ENCODE measurements at places on chromosomes 2 and 18. TPM values are rescaled to one million over a fixed set of nuclear protein-coding genes. Genes with fewer than 3 reads are reported as not detected.

SMPD4 gene
- 41.1 TPM for total RNA-seq

MYL1 gene
- total RNA-seq: not detected

EIF2AK2 gene
- total RNA-seq: 29.6 TPM

CLEC4F gene
- not detected for total RNA-seq

INHBB gene
- total RNA-seq: 0.16 TPM

MEP1B gene
- not detected for total RNA-seq

ADAM17 gene
- 44.3 TPM for total RNA-seq

GRCh38 chr2:107466984-107467773 lies 359.5 kb upstream of the RGPD4 start:
- no peak overlapping the region for H3K4me3 ChIP-seq
- H3K36me3 ChIP-seq: no peaks in the 10 kb centered on the region
- no peak overlapping the region for H3K27ac ChIP-seq
- no peak for DNase-seq
- H3K4me1 ChIP-seq: no peaks in the 10 kb centered on the region

GRCh38 chr2:149160701-149161217 lies 122.3 kb downstream of the LYPD6B start:
- H3K4me1 ChIP-seq: peaks cover 3% of the 10 kb centered on the region
- no peak overlapping the region for H3K4me3 ChIP-seq
- DNase-seq: no peak
- H3K27me3 ChIP-seq: no peaks in the 10 kb centered on the region
- no peak overlapping the region for H3K27ac ChIP-seq
- H3K36me3 ChIP-seq: no peaks in the 10 kb centered on the region

GRCh38 chr2:192216336-192216735 lies 21.6 kb upstream of the TMEFF2 start:
- no peaks in the 10 kb centered on the region for H3K27me3 ChIP-seq
- H3K4me1 ChIP-seq: no peaks in the 10 kb centered on the region
- H3K27ac ChIP-seq: no peak overlapping the region
- no peak overlapping the region for H3K4me3 ChIP-seq
- no peaks in the 10 kb centered on the region for H3K36me3 ChIP-seq
- DNase-seq: no peak

DNA sequence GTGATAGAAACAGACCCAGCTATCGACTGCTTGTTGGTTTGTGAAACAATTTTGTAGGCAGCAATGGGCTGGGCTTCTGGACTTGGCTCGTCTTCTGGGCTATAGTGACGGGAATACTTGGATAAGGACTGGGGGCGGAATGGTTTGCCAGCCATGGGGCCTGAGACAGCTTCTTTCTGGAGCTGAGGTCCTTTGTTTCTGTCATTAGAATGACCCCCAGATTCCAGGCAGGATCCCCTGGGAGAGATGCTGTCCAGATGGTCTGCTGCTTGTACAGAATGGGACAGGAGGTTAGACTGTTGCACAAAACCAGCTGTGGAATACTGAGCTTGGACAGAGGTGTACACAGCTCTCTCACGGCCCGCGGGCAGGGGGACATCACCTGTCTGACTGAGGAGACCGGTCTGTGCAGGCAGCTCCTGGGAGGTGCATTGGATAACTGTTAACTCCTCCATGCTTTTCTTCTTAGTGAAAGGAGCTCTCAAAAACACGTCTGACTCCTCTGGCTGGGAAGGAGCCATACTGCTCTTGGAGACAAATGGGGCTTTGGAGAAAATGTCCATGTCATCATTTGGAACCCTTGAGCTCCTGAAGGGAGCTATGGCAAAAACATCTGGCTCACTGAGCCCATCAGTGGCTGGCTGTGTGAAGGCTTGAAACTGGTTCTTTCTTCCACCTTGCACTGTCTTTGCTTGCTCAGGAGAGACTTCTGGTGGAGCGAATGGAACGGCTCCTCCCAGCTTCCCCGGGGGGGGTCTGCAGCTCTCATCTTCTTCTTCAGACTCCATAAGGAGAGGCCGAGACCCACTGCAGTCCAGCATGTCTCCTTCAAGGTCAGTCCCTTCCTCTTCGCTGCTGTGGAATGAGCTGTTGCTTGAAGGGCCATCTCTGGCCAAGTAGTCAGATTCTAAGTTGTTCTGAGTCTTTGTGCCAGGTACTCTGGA lies 28.6 kb upstream of the NFU1 start:
- no peak for DNase-seq
- H3K27me3 ChIP-seq: no peaks in the 10 kb centered on the region
- no peak overlapping the region for H3K27ac ChIP-seq
- peaks cover 12% of the 10 kb centered on the region for H3K36me3 ChIP-seq

DNA sequence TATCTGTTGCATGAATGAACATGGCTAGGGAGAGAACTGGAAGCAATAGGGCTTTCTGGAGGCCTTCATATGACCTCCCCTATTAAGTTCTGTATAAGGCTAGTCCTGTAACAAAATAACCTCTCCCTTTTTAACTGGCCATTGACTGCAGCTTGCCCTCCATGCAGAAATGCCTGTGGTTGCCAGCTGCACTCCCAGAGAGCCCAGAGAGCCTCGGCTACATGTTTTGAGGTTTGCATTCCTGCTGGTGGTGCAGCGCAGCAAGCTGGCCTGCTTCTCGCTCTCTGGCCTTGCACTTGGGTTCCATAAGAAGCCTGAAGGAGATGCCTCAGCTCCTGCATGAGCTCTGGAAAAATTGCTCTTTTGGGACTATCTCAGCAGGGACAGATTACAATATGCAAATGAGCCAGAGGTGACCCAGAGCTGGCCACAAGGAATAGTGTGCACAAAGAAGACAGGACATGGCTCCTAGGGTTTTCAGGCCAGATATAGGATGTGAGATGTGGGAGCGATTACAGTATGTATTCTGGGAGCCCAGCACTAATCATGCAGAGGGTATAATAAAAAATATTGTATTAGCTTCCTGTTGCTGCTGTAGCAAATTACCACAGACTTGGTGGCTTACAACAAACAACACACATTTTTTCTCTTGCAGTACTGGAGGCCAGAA lies 186.7 kb downstream of the INSIG2 start:
- no peaks in the 10 kb centered on the region for H3K4me1 ChIP-seq
- H3K4me3 ChIP-seq: no peak overlapping the region
- H3K36me3 ChIP-seq: no peaks in the 10 kb centered on the region
- H3K27ac ChIP-seq: no peak overlapping the region

GRCh38 chr2:241910604-241911520 lies 41.3 kb downstream of the RTP5 start:
- H3K27ac ChIP-seq: no peak overlapping the region
- no peaks in the 10 kb centered on the region for H3K4me1 ChIP-seq
- DNase-seq: no peak
- H3K27me3 ChIP-seq: peaks cover 38% of the 10 kb centered on the region
- H3K36me3 ChIP-seq: no peaks in the 10 kb centered on the region
- H3K4me3 ChIP-seq: no peak overlapping the region

GRCh38 chr2:199975273-199975895 lies 20.0 kb downstream of the MAIP1 start:
- no peaks in the 10 kb centered on the region for H3K27me3 ChIP-seq
- peaks cover 31% of the 10 kb centered on the region for H3K4me1 ChIP-seq
- peaks cover under 1% of the 10 kb centered on the region for H3K36me3 ChIP-seq
- H3K27ac ChIP-seq: peak overlapping the region; percentile 89
- H3K4me3 ChIP-seq: no peak overlapping the region
- peak; percentile 12 for DNase-seq

DNA sequence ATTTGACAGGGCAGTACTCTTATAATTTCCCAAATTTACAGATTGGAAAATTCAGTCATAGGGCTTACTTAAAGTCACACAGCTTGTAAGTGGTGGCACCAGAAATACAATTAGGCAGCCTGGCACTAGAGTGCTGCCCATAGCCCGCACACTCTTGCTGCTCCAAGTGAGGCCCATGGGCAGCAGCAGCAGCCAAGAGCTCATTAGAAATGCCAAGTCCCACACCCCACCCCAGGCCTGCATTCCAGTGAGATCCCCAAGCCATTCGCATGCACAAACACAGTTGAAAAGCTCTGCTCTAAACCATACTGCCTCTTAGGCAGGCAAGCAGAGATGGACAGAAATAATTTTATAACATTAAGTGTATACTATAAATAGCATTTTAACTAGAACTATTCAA lies 379.3 kb upstream of the PKDCC start:
- H3K27ac ChIP-seq: no peak overlapping the region
- H3K4me3 ChIP-seq: no peak overlapping the region
- H3K36me3 ChIP-seq: no peaks in the 10 kb centered on the region
- no peak for DNase-seq
- H3K27me3 ChIP-seq: no peaks in the 10 kb centered on the region

- H3K4me3 ChIP-seq: peak overlapping the region; percentile 98
- peak overlapping the region; percentile 97 for H3K27ac ChIP-seq
- H3K4me1 ChIP-seq: peaks cover 21% of the 10 kb centered on the region
- no peaks in the 10 kb centered on the region for H3K27me3 ChIP-seq
- peak; percentile 87 for DNase-seq
- peaks cover 56% of the 10 kb centered on the region for H3K36me3 ChIP-seq
Observed at GRCh38 chr2:150485871-150486538, 1.5 kb downstream of the RND3 start.
